ENCODE measurements at places on chromosomes 4 and X. TPM values are rescaled to one million over a fixed set of nuclear protein-coding genes. Genes with fewer than 3 reads are reported as not detected.
A peak's percentile ranks its signal among the peaks of the same experiment; 100 is the strongest.

BEX1 gene
- 8.4 TPM for polyA plus RNA-seq

PCYT1B gene
- polyA plus RNA-seq: 0.28 TPM

HPSE gene
- polyA plus RNA-seq: 0.61 TPM

NDST4 gene
- 0.61 TPM for polyA plus RNA-seq

- no peaks in the 10 kb centered on the region for H3K27me3 ChIP-seq
- no peak for DNase-seq
- H3K4me3 ChIP-seq: no peak overlapping the region
- no peak overlapping the region for H3K27ac ChIP-seq
- no peaks in the 10 kb centered on the region for H3K4me1 ChIP-seq
- no peaks in the 10 kb centered on the region for H3K36me3 ChIP-seq
These were observed 891.1 kb upstream of the HS3ST1 start for GRCh38 chr4:12319765-12320164.

DNA sequence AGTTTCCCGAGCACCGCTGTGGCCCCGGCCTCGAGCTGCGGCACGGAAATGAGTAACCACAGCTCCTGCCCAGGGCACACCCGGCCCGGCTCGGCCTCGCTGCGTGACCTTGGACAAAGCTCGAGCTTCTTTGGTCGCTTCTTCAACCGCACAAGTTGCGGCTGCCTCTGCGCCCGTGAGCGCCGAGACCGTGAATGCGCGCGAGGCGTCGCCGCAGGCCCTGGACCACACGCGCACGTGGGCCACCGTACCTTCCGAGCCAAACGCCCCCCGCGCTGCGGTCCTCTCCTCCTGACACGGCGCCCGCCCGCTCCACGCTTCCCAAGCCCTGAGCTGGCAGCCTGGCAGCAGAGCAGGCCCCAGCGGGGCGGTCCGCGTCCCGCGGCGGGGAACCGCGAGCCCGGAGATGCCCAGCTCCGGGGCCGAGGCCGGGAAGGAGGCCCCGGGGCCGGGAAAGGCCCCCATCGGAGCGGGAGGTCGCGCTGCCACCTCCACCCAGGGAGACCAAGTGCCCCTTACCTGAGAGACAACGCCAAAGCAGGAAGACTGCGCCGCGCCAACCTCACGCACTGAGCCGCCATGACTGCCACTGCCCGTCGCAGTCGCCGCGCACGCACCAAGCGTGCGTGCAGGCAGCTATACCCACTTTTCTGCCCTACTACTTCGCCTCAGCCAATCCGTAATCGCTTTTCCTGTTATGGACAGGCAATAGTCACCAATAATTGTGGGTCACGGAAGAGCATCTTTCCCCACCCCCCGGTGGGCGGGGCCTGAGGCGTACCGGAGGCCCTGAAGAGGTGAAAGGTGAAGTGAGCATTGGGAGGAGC is at the start of gene GRPEL1:
Gene GRPEL1, minus strand, starts transcription at position 613 of the 827 bp plus-strand sequence. Its CDS starts 32 bp downstream, at position 581.
- H3K36me3 ChIP-seq: peaks cover 26% of the 10 kb centered on the region
- H3K4me3 ChIP-seq: peak within 1 kb of the TSS; percentile 83
- peaks cover 66% of the 10 kb centered on the region for H3K4me1 ChIP-seq

GRCh38 chr4:152278172-152278504 is 257.8 kb downstream of the FBXW7 start:
- no peaks in the 10 kb centered on the region for H3K36me3 ChIP-seq
- peak overlapping the region; percentile 68 for H3K27ac ChIP-seq
- no peak overlapping the region for H3K4me3 ChIP-seq
- no peaks in the 10 kb centered on the region for H3K27me3 ChIP-seq
- peaks cover 17% of the 10 kb centered on the region for H3K4me1 ChIP-seq
- peak; percentile 42 for DNase-seq

- H3K4me3 ChIP-seq: no peak overlapping the region
- DNase-seq: no peak
- H3K27me3 ChIP-seq: no peaks in the 10 kb centered on the region
- no peaks in the 10 kb centered on the region for H3K36me3 ChIP-seq
- no peaks in the 10 kb centered on the region for H3K4me1 ChIP-seq
These were observed 34.7 kb upstream of the MAB21L2 start for GRCh38 chr4:150547154-150547838.

- H3K27me3 ChIP-seq: no peaks in the 10 kb centered on the region
- H3K36me3 ChIP-seq: no peaks in the 10 kb centered on the region
- H3K4me3 ChIP-seq: no peak overlapping the region
These were observed 144.8 kb upstream of the UNC5C start for GRCh38 chr4:95693594-95693993.

- H3K4me3 ChIP-seq: no peak overlapping the region
- peak; percentile 26 for DNase-seq
- H3K4me1 ChIP-seq: no peaks in the 10 kb centered on the region
These were observed 126.7 kb upstream of the VCX2 start for GRCh38 chrX:8297766-8298165.

- H3K27ac ChIP-seq: no peak overlapping the region
- no peak for DNase-seq
- no peak overlapping the region for H3K4me3 ChIP-seq
- no peaks in the 10 kb centered on the region for H3K4me1 ChIP-seq
- H3K27me3 ChIP-seq: no peaks in the 10 kb centered on the region
- H3K36me3 ChIP-seq: peaks cover 39% of the 10 kb centered on the region
These were observed 79.8 kb upstream of the OGT start for GRCh38 chrX:71453056-71453455.

GRCh38 chr4:106451091-106451490 is 82.5 kb upstream of the GIMD1 start:
- H3K4me1 ChIP-seq: no peaks in the 10 kb centered on the region
- no peak overlapping the region for H3K4me3 ChIP-seq
- no peak overlapping the region for H3K27ac ChIP-seq
- H3K27me3 ChIP-seq: no peaks in the 10 kb centered on the region
- no peaks in the 10 kb centered on the region for H3K36me3 ChIP-seq

Data from stomach (tissue), 19 donors.